ENCODE measurements at places on chromosomes 16 and 17.

- no peak for DNase-seq
These were observed 393.7 kb upstream of the DYNLRB2 start for GRCh38 chr16:80147026-80147655.

DNA sequence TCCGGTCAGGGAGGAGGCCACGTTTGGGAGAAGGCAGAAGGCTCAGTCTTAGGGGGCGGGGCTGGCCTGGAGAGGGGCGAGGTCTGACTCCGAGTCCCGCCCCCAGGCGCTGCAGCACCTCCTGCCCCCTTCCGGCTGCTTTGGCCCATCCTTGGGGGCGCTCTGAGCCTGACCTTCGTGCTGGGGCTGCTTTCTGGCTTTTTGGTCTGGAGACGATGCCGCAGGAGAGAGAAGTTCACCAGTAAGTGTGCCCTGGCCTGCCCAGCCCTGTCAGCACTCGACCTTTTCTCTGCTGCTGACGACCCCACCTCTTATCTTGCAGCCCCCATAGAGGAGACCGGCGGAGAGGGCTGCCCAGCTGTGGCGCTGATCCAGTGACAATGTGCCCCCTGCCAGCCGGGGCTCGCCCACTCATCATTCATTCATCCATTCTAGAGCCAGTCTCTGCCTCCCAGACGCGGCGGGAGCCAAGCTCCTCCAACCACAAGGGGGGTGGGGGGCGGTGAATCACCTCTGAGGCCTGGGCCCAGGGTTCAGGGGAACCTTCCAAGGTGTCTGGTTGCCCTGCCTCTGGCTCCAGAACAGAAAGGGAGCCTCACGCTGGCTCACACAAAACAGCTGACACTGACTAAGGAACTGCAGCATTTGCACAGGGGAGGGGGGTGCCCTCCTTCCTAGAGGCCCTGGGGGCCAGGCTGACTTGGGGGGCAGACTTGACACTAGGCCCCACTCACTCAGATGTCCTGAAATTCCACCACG is 1.5 kb downstream of the TNFRSF12A start:
- DNase-seq = peak; percentile 81

- DNase-seq = no peak
These were observed 2.3 kb upstream of the MT2A start for GRCh38 chr16:56606071-56606475.

GRCh38 chr17:57480438-57481196 is 224.3 kb downstream of the MSI2 start:
- DNase-seq = peak; percentile 43

- DNase-seq = no peak
These were observed 41.6 kb upstream of the IRX6 start for GRCh38 chr16:55282441-55282840.

- DNase-seq = no peak
These were observed 4.8 kb upstream of the PSMD3 start for GRCh38 chr17:39975801-39976200.

Measured in HS-5 (cell line).